AG09309 (cell line): ENCODE measurements at places on chromosomes 7 and 10.

DNA sequence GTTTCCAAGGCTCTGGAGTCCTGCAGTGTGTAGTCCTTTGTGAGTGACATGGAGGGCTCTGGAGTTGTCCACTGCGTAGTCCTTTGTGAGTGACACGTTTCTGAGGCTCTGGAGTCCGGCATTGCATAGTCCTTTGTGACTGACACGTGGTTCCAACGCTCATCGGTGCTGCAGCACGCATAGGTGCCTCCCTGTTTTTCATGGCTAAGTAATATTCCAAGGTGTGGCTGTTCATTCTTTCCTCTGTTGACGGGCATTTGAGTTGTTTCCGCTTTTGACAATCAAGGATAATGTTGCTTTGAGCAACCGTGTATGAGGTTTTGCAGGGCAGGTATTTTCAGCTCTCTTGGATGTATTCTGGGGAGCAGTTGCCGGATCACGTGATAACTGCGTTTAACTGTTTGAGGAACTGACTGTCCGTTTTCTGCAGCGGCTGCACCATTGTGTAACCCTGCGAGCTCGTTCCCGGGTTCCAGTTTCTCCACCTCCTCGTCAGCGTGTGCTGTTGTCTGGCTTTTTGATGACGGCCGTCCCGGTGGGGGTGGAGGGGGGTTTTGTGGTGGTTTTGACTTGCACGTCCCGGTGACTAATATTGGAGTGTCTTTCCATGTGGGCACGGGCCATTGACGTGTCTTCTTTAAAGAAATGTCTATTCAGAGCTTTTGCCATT, 21.1 kb downstream of the FAM20C start:
- no peak for DNase-seq

DNA sequence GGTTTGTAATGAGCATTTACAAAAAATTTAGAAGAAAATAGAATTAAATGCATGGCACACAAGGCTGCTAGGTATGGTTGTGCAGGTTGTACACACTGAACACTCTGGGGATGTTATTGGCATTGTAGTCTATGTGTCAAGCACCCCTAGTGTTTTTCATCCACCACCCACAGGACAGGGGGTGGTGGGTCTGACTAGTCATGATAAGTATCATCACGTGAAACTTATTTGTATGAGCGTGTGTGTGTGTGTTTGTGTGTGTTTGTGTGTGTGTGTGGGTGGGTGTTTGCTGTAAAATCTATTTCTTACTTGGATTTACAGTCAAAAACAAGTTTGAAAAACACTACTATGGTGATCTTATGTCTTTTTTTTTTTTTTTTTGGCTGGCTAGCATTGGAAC, 66.5 kb downstream of the MAP3K8 start:
- no peak for DNase-seq

GRCh38 chr10:126336801-126337200, 51.5 kb downstream of the ADAM12 start:
- no peak for DNase-seq

DNA sequence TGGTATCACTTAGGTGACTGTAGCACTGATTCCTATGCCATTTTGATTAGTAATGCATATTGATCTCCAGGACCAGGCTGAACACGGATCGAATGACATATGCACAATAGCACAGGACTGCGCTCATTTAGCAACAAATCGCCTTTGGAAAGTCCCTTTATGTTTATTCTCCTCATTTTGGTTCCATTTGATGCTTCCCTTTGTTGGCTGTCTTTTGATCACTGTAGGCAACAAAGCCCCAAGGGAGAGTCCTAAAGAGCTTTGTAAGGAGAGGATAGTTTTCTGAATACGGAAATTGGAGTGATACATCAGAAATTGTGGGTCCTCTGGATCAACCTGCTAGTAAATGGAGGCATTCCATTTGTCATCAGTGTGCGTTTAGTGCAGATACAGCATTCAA, 1111.4 kb downstream of the SORCS1 start:
- DNase-seq: no peak

DNA sequence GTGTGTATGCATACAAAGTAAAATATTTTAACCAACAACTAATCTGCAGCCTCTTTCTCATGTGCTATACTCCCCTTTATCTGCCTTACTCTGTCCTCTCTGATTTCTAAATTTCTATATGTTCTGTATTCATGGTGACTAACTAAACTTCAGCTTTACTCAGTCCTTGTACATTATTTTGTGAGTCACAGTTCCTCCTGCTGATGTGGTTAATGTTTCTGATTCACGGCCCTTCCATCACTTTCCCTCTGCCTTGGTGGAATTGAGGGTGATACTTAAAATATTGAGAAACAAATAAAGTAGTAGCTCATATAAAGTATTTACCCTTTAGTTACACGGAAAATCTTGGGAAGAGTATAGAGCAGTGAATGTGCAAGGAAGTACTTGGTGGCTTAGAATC, 899.1 kb upstream of the ZWINT start:
- DNase-seq: no peak
